ENCODE measurements at places on chromosomes 5 and 9.

DNA sequence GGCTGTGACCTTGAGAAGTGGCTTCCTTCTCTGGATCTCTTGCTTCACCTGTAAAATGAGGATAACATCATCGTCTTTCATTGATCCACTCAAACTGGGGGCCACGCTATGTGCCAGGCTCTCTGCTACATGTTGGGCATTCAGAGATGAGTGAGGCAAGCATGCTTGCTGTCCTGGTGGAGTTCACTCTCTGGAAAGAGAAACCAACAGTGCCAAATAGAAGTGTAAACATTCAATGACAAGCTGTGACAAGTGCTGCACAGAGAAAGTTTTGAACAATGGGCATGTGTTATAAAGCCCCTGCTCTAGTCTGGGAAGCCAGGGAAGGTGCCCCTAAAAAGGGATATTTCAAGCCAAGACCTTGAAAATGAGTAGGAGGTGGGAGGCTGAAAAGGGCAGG lies 50.9 kb upstream of the AFAP1L1 start:
- DNase-seq: no peak

- DNase-seq: no peak
These were observed 8.4 kb upstream of the SCAI start for GRCh38 chr9:125151730-125152129.

DNA sequence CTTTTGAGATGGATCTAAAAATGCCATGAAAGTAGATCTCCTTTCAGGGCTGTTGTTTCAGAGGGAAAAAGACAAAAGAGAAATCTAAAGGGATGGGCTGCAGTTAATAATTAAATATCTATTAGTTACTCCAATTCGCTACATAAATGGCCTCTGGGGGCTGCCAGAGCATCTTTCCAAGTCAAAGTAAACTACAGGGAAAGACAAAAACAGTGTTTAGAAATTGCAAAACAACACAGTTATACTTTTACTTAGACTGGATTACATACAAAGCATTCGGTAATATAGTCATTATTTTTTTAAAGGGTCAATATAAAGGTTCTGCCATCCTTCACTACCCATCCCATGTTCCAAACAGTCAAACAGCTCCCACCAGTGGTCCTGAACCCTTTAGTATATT lies 853.5 kb upstream of the DMAC1 start:
- no peak for DNase-seq

- no peak for DNase-seq
These were observed 50.4 kb upstream of the STXBP1 start for GRCh38 chr9:127561491-127562278.

- no peak for DNase-seq
These were observed 1.1 kb upstream of the ANXA2R start for GRCh38 chr5:43041110-43041668.

DNA sequence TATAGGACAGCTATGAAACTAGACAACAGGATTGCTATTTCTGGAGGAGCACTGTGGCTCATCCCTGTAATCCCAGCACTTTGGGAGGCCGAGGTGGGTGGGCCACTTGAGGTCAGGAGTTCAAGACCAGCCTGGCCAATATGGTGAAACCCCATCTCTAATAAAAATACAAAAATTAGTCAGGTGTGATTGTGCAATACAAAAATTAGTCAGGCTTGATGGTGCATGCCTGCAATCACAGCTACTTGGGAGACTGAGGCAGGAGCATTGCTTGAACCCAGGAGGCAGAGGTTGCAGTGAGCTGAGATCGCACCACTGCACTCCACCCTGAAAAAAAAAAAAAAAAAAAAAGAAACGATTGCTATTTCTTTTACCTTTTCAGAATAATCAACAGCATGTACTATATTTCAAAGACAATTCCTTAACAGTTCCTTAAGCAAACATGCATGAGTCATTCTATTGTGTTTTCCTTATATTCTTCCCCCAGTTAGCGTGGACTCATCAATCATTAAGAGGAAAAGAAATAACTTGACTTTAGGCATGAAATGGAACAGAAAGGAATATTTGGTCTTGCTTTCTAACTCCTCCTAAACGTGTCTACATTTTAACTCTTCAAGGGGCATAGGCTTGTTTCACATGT lies 162.6 kb downstream of the TAF11L14 start:
- no peak for DNase-seq

- DNase-seq: no peak
These were observed 946.3 kb upstream of the COX7C start for GRCh38 chr5:85671223-85671970.

- no peak for DNase-seq
These were observed 192.8 kb downstream of the CDH18 start for GRCh38 chr5:19795218-19795617.

DNA sequence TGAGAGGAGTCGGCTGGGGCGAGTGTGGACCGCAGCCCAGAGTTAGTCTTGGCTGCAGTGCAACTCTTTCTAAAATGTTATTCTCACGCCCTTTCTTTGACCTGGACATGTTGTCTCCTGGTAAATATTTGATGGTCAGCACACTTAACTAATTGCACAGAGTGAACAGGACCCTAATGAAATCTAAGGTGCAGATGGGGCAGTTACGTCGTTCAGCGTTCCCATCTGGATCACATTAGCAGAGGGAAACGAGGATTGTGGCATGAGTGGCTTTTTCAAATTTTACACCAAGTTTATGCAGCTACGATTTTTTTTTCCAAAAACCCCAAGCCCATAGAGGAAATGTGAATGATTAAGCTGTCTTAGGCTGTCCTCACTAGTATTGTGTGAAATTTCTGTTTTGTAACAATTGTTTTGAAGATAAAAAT lies 483 bp downstream of the C9orf85 start:
- no peak for DNase-seq

GRCh38 chr9:89801341-89801740 lies 196.5 kb downstream of the GADD45G start:
- DNase-seq: no peak

DNA sequence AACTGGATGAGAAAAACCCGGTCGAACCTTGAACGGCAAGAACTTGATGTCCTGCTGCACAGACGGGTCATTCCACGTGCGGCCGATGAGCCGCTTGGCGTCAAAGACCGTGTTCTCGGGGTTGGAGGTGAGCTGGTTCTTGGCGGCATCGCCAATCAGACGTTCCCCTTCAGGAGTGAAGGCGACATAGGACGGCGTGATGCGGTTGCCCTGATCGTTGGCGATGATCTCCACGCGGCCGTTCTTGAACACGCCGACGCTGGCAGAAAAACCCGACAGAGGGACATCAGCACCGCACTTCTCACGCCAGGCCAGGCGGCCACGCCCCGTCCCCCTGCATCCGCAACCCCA lies 519 bp downstream of the HSPA5 start:
- DNase-seq: no peak

DNA sequence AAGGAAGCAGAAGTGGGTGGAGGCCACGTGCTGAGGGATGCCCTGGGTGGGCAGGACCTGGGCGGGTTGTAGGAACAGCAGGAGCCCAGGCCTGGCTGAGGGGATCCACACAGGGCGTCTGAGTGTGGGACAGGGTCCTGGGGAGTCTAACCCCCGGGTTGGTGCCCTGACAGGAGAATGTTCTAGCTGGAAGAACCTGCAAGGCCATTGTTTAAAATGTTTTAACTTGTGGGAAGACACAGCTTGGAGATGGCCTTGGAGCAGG lies 33.9 kb upstream of the SUSD3 start:
- DNase-seq: no peak

- no peak for DNase-seq
These were observed 25.1 kb upstream of the IRX2 start for GRCh38 chr5:2776337-2777302.

- no peak for DNase-seq
These were observed 20.9 kb downstream of the CXXC5 start for GRCh38 chr5:139668924-139669661.

- no peak for DNase-seq
These were observed 167.4 kb downstream of the ELAVL2 start for GRCh38 chr9:23658376-23659258.

DNA sequence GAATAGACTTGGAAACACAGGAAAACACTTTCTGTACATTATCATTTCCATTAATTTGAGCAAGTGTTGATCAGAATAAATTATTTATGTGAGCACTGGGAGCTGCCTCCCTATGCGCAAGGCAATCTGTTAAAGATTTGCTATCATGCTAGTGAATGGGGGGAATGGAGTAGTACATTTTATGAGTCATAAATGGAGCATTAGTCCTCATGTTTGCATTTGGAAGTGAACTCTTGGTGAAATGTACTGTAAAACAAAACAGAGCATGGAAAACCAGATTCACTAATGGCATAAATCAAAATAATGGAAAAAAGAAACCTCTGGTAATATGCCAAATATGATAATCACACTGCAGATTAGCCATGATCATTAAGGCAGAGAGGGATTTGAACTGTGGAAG lies 40.5 kb upstream of the TMC1 start:
- DNase-seq: no peak

GRCh38 chr5:73820326-73820725 lies 194.3 kb downstream of the ARHGEF28 start:
- DNase-seq: no peak

- no peak for DNase-seq
These were observed 389.2 kb upstream of the NUDT12 start for GRCh38 chr5:103951776-103952175.

GRCh38 chr5:112116371-112116770 lies 302.7 kb downstream of the EPB41L4A start:
- DNase-seq: no peak

DNA sequence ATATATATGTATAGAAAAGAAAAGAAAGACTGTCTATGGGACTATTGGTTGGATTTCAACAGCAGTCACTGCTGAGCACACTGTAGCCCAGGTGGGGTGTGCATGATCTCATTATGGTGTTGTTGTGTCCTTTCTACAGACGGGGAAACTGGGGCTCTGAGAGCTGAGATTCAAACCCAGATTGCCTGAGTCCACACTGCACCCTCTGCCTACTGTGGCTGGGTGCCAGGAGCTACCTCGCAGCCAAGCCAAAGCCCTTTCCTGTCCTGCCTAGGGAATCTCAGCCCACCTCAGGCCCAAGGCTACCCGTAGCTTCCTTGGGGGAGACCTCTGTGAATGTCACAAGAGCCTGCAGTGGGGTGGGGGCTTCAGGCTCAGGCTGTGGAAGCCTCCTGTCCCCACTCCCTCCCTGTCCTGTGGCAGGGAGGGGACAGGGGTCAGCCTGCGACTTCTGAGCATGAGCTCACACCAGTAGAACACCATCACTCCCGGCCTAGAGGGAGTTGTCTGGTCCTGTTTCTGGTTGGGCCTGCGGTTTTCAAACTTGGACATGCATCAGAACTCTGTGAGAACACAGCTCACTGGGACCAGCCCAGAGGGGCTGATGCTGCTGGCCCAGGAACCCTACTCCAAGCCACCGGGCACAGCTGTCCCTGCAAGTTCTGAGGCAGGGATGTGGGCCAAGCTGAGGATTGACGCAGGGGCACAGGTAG lies 7.9 kb upstream of the NINJ1 start:
- DNase-seq: no peak

DNA sequence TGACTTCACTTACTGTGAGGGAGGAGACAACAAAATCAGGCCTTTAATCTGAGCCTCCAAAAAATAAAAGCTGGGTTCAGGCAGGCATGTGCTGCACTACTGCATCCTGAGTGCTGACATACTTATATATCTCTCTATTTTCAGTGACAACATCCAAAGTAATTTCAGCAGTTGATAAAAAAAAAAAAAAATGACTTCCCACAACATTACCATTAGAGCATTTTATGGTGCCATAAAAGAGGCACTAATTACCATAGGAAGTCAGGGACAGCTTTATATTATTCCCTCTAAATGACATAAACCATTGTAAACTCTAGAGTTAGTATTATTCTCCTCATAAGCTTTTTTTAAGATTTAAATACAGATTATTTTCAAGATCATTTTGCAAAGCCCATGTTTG lies 346.1 kb downstream of the SLCO4C1 start:
- no peak for DNase-seq

GRCh38 chr5:50929174-50929573 lies 262.7 kb downstream of the PARP8 start:
- DNase-seq: no peak

- peak; percentile 4 for DNase-seq
These were observed 8.1 kb downstream of the FGF18 start for GRCh38 chr5:171427318-171428167.

- DNase-seq: no peak
These were observed 49.3 kb downstream of the NR2F1 start for GRCh38 chr5:93632327-93632726.

GRCh38 chr5:146779211-146779869 lies 99.2 kb downstream of the PPP2R2B start:
- DNase-seq: no peak

DNA sequence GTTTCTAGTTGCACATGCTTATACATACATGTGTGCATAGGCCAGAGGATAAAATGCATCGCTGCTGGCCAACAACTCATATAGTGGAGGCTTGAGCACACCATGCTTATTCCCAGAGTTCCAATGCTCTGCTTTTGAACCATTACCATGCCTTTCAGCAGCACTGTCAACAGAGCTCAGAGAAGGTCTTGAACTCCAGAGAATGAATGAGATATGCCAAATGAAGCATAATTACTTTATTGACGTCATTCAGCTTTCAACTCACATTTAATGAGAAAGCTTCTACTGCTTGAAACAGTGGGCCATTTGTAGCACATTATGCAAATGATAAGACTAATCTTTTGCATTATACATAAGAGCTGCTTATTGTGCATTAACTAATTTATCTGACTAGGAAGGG lies 765.3 kb upstream of the GRAMD2B start:
- DNase-seq: no peak

DNA sequence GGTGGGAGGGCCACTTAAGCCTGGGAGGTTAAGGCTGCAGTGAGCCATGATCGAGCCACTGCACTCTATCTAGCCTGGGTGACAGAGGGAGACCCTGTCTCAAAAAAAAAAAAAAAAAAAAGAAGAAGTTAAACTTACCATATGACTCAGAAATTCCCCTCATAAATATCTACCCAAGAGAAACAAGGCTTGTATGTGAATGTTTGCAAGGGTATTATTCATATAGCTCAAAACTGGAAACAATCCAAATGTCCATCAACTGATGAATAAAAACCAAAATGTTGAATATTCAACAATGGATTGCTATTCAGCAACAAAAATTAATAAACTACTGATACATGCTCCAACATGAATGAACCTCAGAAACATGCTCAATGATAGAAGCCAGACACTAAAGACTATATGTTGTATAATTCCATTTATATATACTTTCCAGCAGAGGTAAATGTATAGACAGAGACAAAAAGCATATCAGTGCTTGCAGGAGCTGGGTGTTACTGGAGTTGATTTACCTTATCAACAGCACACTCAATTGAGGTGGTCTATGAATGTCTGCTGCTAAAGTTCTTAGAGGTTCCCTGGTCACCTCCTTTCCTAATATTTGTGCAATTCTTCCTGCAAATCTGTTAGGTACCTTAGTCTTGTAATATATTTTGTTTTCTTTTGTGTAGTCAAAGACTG lies 5.3 kb upstream of the SREK1 start:
- no peak for DNase-seq

GRCh38 chr5:32421075-32421474 lies 23.5 kb downstream of the ZFR start:
- DNase-seq: no peak

- DNase-seq: no peak
These were observed 253.4 kb downstream of the ARRDC3 start for GRCh38 chr5:91129748-91130147.

DNA sequence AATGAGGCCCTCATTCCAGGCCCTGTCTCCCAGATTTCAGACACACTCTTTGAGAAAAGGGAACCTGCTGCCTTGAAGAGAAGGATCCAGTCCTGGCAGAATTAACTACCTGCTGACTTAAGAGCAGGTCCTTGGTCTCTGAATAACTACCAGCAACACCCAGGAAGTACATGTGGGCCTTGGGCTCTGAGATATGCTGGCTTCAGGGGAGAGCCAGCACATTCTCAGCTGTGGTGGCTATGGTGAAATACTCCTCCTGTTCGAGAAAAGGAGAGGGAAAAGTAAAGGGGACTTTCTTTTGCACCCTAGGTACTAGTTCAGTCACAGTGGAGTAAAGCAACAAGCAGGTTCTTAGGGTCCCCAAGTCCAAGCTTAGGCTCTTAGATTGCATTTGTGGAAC lies 120.0 kb downstream of the HMHB1 start:
- DNase-seq: no peak

Data from activated CD4-positive, CD25-positive, alpha-beta regulatory T cell treated with anti-CD3 and anti-CD28 coated beads, Interleukin-2, amount 50 U/mL, for 72 hours (primary cell).